Pons (tissue), 1 donor: ENCODE measurements at places on chromosomes 3 and 15.

DNA sequence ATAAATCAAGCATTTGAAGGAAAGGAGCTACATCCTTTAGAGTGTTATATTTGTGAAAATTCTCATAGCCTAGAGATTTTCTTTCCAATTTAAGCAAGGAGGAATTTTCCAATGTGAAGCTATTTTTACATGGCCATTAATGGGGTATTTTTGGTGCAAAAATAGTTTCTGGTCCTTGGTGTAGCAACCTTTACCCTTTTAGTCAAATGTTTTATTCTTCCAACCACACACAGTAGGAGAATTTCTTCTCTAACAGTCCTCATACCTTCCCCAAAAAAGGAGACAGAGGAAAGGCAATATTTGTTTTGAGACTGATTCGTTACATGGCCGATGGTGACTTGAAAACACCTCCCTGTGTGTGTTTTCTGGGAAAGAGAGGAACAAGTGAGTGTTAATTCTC lies 261.2 kb downstream of the PTPRG start:
- no peak for DNase-seq

DNA sequence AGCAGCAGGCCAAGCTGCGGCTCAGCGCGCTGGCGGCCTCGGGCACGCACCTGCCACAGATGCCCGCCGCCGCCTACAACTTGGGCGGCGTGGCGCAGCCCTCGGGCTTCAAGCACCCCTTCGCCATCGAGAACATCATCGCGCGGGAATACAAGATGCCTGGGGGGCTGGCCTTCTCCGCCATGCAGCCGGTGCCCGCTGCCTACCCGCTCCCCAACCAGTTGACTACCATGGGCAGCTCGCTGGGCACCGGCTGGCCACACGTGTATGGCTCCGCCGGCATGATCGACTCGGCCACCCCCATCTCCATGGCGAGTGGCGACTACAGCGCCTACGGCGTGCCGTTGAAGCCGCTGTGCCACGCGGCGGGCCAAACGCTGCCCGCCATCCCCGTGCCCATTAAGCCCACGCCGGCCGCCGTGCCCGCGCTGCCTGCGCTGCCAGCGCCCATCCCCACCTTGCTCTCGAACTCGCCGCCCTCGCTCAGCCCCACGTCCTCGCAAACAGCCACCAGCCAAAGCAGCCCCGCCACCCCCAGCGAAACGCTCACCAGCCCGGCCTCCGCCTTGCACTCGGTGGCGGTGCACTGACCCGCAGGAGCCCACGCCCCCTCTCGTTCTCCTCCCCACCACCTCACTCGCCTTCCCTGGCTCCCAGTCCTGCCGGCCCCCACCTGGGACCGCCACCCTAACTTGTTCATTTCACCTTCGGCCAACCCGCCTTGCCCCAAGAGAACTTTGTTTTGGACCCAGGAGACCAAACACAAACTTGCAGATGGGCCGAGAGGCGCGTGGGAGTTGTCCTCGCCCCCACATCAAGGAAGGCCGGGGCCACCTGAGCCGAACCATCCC lies 1.5 kb downstream of the FOXB1 start:
- no peak for DNase-seq

- no peak for DNase-seq
Observed at GRCh38 chr3:122661633-122662032, 19.0 kb upstream of the PARP14 start.

GRCh38 chr3:188365988-188366698 lies 212.2 kb downstream of the LPP start:
- no peak for DNase-seq

DNA sequence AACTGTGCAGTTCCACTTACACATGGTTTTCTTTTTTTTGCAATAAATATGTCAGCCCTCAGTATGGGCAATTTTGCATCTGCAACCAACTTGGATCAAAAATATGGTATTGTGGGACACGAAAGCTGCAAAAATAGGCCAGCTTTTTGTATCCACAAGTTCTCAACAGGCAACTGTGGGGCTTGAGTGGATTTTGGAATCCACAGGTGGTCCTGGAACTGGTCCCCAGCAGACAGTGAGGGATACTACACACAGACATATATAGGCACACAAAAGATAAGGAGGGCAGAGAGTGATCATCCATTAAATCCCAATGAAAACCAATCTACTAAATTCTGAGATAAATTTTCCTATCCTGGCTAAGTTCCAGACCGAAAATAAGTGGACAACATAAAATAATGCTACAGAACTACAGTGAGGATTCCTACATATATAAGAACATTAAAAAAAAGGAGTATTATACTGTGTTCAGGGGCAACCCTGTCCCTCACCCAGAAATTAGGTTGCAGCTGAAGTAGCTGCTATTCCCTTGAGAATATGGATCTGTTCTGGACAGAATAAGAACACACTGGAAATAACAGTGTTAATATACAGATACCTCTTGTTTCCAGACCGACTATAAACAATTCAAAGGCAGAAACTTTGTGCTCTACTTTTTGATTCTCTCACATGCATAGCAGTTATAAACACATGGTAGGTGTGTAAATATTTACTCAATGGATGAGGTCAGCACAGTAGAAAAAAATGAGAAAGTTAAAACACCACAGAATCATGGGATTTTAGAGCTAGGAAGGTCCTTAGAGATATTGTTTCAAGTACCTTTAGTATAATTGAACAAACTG lies 25.4 kb downstream of the DENND4A start:
- no peak for DNase-seq
